GM12891 (cell line): ENCODE measurements at places on chromosomes 16 and 17.
A peak's percentile ranks its signal among the peaks of the same experiment; 100 is the strongest.

DNA sequence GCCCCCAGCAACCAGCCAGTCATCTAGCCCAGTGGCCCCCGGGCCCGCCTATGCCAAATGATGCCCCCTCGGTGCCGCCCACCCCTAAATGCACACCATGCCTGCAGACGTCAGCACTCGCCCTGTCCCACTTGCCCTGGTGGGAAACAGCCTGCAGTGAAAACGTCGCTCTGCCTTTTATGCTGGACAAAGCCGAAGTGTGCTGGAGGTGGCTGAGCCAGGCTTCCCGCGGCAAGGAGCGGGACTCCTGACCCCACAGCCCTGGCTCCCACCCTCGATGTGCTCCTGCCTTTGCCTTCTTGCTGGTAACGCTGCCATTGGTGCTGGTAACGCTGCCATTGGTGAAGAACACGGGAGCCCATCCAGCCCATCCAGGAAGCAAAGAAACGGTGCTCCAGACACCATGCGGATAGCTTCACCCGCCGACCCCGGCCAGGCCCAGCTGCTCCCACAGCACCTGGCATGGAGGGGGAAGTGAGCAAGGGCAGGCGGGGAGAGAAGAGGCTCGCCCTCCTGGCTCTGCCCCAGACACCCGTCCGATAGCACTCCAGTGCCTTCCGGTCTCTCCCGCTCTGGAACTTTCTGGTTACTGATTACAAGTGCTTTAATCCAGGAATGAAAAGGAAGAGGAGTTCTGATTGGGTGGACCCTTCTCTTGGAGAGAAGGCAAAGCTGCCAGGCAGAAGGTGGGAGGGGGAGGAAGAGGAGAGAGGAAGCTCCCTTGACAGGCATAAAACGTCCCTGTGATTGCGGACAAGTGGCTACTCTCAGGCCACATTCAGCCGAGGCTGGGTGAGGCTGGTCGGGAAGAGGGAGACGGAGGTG is 4.0 kb upstream of the BAIAP2 start:
- peak; percentile 3 for DNase-seq

- DNase-seq = no peak
Measured at GRCh38 chr17:19271780-19272357, 34.7 kb downstream of the EPN2 start.

- peak; percentile 97 for DNase-seq
Measured at GRCh38 chr16:85393674-85394451, 219.3 kb upstream of the GSE1 start.

GRCh38 chr16:72876221-72876620 is 171.7 kb downstream of the ZFHX3 start:
- peak; percentile 40 for DNase-seq

DNA sequence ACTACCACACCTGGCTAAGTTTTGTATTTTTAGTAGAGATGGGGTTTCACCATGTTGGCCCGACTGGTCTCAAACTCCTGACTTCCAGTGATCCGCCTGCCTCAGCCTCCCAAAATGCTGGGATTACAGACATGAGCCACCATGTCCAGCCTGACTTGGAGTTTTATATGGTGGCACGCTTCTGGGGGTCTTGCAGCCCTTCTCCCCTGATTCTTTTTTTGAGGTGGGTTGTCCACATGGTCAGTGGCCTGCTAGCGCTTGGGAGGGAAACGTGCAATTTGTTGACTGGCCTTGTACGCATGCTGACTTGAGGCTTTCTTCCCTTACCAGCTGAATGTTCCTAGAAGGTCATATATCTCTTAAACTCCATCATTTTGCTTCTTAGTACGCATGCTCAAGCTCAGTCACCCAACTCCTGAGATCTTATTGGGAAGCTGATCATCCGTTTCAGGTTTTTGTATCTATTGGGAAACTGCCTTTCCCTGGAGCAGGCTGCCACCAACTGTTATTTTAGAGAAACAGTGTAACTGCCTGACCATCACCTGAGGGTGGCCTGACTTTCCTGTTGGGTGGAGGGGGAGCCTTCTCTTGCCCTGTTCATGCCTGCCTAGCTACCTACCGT is 13.7 kb upstream of the LDHD start:
- DNase-seq = no peak

- no peak for DNase-seq
Measured at GRCh38 chr17:5675625-5676421, 91.5 kb upstream of the NLRP1 start.

GRCh38 chr16:2237102-2237482 is 848 bp downstream of the DNASE1L2 start:
- no peak for DNase-seq

DNA sequence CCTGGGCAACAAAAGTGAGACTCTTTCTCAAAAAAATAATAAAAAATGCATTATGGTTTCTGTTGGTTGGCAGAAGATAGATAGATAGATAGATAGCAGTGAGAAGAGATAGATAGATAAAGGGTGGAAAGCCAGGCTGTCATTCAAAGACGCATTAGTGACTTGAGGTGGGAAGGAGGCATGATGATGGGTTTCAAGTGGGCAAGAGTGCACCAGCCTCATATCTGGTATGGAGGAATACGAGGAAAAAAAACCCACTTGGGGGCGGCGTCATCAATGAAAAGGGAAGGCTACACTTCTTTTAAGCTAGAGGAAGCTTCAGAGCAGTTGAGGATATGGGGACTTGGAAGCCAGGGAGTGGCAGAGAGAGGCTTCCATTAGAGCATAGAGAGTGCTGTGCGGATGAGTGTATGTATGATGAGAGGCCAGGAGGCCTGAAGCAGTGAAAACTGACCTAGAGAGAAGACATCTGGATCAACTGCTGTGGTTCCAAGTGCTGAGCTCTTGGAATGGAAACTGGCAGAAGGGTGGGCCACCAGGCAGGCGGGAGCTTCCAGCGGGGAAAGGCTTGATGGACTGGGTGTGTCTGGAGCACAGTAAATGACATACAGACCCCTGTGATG is 31.8 kb downstream of the CEP95 start:
- no peak for DNase-seq

DNA sequence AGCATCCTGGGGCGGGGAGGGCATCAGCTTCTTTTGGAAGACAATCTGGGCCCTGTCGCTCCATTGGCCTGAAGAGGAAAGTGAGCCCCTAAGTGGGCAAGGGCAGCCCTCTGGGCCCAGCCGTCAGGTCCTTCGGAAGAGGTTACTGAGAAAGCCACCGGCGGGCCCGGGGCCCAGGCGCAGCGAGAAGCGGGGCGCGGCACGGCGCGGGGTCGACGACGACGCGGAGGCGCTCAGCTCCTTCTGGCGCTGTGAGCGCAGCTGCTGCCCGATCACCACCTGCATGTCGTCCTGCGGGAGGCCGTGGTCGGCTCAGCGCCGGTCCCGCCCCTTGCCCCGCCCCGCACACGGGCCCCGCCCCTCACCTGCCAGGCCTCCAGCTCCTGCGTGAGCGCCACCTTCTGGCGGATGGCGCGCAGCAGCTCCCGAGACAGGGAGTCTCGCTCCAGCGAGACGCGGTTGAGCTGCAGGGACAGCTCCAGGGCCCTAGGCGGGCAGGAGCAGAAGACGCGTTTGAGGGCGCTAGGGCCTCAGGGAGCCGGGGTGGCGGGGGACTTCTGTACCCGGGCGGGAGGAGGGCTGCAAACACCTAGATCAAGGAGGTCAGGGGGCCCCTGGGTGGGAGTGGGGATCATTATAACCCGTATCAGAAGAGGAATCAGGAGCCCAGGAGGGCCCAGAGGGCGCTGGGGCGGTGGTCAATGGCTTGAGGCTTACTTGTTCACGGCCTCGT is 4.3 kb downstream of the THOC6 start:
- DNase-seq = peak; percentile 88

DNA sequence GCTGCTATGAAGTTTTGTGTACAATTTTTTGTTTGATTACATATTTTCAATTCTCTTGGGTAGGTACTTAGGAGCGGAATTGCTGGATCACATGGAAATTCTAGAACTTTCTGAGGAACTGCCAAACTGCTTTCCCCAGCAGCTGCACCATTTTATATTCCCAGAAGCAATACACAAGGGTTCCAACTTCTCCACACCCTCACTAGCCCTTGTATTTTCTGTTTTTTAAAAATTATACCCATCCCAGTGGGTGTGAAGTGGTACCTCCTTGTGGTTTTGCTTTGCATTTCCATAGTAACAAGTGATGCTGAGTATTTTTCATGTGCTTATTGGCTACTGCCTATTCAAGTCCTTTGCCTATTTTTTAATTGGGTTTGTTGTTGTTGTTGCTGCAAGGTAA is 20.9 kb downstream of the NACA2 start:
- no peak for DNase-seq

DNA sequence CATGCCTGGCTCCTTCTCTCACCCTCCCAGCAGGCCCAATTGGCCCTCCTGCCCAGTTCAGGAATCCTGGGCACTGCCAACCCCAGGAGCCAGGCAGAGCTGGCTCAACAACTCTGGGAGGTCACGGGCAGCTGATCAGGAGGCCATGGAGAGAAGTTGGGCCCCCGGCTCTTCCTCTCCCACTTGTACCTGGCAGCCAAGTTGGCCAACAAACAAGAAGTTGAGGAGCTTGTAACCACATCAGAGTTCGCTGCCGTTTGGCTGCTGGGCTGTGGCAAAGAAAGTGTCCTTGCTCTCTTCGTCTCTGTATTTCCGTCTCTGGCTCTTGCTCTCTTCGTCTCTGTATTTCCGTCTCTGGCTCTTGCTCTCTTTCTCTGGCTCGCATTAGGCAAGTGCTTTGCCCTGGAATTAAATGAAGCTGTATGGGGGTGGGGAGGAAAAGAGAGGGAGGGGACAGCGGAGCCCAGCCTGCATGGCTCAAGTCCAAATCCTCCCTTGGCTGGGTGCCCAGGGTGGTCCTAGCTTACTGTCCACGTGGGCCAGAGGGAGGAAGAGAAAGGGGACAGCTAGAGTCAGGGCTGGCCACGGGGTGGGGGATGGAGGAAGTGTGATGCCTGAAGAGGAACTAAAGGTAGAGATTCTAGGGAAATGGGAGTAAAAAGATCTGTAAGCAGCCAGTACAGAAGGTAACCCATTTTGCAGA is 7.8 kb upstream of the TMEM132E start:
- no peak for DNase-seq

GRCh38 chr17:82097184-82097918 is 685 bp downstream of the FASN start:
- peak; percentile 74 for DNase-seq

- peak; percentile 60 for DNase-seq
Measured at GRCh38 chr16:50665128-50665878, 15.8 kb downstream of the SNX20 start.

DNA sequence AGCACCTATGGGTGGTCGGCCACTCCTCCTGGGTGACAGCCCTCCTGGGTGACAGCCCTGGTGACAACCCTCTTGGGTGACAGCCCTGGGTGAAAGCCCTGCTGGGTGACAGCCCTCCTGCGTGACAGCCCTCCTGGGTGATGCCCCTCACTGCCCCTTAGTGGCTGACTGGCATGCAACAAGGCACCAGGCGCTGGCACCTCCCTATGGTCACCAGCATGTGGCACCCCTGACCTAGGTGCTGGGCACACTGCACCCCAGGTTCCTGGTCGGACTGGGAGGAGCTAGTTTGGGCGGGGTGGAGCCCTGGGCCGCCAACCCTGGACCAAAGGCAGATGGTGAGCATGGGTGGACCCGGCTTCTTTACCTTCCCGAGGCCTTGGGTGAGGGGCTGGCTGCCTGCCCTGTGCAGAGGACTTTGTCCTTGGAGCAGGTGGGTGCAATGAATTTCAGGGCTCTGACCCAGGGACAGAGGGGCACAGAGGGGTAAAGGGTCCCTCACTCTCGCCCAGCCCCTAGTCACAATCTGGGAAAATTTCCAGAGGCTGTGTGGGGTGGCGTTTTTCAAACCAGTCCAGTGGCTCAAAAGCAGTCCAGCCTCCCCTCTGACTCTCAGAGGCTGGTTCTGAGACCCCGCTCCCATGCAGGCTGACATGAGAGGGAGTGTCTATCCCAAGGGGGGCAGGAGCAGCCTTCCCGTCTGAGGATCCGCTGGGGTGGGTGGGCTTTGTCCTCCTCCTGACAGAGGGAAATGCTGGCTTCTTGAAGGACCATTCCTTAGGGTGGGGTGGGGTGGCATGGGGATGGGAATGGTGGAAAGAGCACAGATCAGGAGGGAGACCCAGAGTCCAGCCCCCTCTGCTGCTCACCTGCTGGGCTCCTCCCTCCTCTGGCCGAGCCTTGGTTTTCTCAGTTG is 25.9 kb upstream of the TNFRSF13B start:
- no peak for DNase-seq

- DNase-seq = no peak
Measured at GRCh38 chr17:27496005-27496404, 39.8 kb downstream of the KSR1 start.

DNA sequence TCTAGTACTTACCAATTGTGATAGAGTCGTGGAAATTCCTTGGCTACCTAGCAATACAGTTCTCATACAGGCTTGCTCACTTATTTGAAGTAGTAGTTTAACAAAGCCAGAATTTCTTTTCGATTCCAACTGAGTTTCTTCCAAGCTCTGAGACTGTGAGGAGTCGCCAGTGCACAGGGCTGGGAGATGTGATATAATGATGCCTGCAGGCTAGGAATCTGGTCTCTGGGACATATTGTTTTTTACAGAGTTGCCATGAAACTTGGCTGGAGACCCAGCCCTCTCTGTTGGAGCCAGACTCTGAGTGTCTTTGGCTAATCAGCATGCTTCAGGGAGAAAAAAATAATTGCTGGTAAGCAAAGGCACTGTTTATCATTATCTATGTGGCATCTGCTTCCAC is 698.8 kb upstream of the GOT2 start:
- no peak for DNase-seq

DNA sequence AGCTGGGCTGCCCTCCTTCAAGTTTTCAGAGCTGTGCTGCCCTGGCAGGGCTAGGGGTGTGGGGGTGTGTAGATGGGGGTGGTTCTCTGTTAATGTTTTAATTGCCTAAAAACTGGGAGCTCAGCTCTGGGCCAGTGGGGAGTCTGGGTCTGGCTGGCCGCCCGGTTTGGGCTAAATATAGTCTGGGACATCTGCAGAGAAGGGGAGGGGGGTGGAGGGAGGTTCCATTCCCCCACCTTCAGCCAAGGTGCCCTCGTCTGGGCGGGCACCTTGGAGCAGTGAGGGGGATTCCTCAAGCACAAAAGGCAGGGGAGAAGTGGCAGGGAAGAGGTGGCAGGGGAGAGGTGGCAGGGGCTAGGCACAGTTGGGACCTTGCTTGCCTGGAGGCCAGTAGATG is 13.0 kb downstream of the RARA start:
- no peak for DNase-seq

DNA sequence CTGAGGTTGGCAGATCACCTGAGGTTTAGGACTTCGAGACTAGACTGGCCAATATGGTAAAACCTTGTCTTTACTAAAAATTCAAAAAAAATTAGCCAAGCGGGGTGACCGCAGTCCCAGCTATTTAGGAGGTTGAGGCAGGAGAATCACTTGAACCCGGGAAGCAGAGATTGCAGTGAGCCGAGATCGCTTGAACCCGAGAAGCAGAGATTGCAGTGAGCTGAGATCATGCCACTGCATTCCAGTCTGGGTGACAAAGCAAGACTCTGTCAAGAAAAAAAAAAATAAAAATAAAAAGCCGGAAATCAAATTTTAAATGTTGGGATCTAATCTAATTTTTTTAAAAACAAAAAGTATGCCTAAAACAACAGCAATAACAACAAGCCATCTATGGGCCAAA is 56.3 kb downstream of the ABCC1 start:
- DNase-seq = no peak
